Substantia nigra (tissue), 51 donors: ENCODE measurements at places on chromosomes 4 and X.

DNA sequence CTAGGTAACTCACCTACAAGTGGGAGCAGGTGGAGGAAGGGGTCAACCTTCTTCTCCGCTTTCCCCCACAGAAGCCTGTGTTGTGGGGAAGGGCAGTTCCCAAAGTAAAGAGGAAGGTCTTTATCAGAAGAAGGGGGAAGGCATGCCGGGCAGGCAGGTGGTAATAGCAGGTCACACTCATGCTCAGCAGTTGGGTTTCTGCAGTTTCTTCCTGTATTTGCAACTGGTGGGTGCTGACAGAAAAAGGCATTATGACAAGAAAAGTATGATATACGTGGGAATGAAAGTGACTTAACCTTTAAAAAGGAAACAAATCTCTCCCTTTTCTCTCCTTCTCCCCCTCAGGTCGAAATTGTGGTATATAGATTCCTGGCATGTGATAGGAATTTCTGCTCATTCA, 3.7 kb downstream of the MTMR1 start:
- DNase-seq: no peak

DNA sequence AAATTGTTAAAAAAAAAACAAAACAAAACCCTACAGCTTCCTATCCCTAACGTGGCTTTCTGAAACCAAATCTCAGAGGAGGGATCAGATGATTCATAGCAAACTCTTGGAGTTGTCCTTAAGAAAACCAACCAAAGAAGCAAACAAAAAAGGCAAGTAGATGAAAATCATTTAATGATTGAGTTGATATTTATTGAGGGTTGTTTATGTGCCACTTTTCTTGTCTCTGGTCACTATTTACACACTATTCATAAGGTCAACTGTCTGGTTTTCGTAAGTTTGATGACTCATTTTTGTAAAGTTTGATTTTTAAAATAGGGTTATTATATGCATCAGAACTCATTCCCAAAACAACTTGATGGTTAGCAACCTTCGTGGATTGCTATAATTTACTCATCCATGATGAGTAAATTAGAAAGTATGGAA, 133.4 kb downstream of the UNC5C start:
- no peak for DNase-seq

DNA sequence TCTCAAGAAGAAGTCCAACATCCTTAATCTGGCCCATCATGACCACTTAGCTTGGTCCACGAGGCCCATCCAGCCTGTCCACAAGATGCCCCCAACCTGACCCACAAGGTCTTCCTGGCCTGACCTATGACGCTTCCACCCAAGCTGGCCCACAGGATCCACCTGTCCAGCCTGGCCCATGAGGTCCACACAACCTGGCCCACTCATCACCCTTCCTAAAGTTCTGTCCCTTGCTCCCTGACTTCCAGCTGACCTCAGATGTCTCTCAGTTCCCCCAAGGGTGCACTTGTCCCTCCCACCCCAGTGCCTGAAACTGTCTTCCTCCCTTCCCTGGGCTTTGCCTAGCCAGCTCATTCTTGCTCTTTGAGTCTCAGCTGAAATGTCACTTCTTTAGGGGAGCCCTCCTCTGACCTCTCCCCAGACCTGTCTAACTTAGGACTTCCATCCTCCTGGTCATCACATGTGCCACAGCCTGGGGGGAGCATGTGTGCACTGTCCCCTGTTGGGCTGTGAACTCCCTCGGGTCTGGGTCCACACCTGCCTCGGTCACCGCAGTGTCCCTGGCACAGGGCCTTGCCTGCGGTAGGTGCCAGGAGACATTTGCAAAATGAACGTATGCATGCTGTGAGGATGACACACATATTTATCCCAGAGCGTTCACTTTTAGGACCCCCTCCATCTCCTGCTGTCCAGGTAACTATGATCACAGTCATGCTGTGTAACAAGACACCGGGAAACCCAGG, 61.7 kb downstream of the EVC start:
- no peak for DNase-seq

DNA sequence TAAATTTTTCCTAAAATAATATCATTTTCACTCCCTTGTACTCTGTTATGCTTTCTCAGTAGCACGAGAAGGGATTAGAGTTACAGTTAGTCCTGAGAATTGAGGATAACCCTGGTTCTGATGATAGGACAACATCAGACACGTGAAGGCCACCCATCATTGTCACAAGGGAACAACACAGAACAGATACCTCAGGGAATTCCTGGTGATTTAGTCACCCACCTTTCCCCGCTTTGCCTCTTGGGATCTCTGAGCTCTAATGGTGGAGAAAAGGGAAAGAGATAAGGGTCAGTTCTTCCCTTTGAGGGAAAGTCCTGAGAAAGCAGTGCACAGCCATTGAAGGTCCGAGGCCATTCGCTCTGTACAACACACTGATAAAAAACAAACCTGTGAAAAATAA, 112.3 kb upstream of the GALNT7 start:
- no peak for DNase-seq

DNA sequence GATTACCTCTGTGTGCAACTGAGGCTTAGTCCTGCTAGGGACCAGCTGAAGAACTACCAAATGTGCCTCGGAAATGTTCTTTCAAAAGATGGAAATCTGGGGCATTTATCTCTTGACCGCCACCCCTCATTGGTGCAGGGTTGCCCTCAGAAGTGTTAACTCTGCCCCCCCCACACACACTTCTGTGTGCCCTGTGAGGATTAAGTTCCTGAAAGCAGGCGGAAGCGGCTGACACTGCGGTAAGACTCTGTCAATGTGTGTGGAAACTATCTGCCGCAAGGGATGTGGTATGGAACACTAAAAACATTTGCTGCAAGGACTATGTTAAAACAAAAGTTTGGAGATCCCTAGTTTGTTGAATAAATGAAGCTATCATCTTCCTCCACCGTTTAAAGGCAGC, 106.9 kb upstream of the NDP start:
- no peak for DNase-seq

- DNase-seq: no peak
Measured at GRCh38 chr4:120819805-120820437, 102.6 kb downstream of the PRDM5 start.

GRCh38 chr4:150063128-150063527, 15.1 kb upstream of the DCLK2 start:
- no peak for DNase-seq

DNA sequence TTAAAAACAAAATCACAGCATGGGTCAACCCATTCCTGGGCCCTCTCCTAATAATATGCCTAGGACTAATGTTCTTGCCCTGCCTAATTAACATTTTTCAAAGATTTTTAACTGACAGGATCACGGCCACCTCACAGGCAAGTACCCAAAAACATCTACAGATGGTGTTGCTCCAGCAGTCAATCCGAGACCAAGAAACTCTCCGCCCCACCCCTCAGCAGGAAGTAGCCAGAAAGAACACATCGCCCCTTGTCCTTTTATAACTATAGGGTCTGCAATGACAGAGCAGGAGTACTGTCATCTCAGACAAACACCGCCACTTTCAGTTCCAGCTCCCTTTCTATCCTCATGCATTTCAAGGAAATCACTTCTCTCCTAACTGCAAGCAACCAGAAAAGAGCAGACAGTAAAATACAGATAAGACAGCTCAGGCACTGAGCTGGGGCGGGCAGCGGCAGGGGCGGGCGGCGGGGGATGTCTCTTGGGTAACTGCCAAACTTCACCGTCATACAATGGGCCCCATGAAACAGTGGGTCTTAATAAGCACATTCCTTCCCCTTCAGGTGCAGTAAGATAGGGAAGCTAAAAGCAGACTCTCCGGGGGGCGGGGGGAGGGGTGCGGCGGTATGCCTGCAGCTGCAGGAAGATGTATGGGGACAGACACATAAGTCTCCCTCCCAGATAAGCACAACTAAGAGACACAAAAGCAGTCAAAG, 67.4 kb downstream of the ZNF182 start:
- DNase-seq: no peak

DNA sequence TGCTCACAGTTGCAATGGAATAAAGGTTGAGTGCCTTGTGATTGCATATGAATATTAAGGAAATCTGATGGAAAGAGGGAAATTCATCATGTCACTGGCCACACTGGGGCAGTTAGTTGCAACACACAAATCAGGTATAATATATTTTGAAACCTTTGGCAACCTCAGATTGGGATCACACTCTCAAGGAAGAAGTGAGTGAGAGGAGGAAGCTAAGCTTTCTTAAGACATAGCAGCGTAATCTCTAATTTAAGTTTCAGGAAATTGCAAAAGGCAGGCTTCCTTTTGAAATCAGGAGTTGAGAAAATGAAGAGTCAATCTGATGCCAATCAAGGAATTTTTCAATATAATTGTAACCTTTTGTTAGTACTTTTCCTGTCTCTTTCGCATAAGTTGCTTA, 12.3 kb upstream of the CLTRN start:
- DNase-seq: no peak

DNA sequence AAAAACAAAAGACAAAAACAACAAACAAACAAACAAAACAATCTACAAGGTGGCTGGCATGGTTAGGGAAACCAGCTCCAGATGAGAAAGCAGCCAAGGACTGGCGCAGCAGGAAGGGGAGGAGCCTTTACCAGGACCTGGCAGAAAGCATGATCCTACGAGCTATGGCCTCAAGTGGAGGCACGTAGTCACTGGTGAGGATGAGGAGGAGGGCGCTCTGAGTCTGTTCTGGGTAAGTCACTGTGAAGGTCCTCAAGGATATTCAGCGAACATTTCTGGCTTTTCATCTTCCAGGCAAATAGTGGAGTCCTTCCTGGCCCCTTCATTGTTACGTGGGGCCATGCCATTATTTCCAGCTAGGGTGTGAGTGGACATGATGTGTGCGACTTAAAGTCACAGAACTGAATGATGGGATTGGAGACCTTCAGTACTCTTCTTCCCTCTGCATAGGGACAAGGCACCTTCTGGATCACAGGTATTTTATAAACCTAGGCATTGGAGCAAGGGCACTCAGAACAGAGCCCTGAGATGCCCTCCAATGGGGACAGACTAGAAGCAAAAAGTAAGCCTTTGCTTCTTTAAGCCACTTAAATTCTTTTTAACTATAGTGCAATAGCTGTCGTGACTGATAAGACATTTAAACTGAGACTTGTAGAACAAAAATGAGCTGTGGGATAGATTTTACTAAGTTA, 771.3 kb downstream of the RAB28 start:
- DNase-seq: no peak

DNA sequence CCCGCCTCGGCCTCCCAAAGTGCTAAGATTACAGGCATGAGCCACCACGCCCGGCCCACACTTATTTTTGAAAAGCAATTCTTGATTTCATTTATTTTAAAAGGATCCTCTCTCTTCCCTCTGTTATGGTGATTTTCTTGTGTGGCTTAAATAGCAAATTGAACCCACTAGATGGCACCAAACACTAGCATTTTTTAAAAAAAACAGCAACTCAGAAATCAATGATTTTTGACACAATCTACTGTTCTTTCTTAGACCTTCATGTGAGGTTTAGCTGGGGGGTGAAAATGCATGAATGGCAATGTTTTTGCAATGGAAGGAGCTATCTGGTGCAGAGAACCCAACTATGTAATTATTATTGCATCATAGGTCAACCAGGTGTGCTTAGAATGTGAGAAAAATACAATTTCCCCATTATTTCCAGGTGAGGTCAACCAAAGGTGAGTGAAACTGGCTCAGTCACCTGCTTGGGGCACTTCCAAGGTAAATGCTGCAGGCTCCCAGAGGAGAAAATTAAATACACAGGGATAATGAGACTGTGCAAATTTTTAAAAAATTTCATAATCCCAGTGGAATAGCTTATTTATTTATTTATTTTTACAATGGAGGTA, 226.7 kb upstream of the PRKX start:
- no peak for DNase-seq

- DNase-seq: no peak
Measured at GRCh38 chr4:116073051-116073450, 959.6 kb upstream of the NDST4 start.

GRCh38 chr4:16034010-16034748, 49.6 kb downstream of the PROM1 start:
- no peak for DNase-seq

DNA sequence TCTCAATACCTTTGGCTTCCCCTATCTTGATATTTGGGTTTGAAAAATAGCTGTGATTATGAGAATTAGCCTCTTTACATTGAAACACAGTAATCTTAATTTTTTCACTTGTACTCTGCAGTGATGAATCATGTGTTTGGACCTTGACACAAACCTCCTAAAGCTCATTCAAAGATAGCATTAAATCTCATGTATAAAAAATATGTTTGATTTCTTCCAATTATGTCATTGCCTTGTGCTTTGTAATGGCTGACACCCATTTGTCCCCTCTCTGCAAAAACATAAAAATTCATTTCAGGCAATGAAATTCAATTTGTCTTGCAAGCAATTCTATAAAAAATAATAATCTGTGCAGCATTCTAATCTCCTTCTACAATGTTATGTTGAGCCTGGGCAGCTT, 422.4 kb upstream of the BOD1L1 start:
- no peak for DNase-seq

DNA sequence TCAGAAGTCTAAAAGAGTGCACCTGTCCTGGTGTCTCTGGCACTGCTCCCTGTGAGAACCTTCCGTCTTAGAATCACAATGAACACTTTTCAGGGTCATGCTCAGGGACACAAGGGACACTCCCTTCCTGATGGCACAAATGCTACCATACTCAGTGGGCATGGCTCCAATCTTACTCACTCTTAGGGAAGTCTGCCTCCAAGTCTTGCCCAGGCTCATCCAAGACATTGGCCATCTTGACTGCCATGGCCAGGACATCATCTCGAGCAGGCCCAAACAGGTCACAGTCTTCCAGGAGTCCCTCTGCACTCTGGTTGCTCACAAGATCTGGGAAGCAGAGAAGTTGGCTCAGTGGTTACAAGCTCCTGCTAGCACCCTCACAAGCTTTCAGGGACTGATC, 8.8 kb downstream of the ZMYM3 start:
- DNase-seq: no peak
